ENCODE measurements at places on chromosomes 12 and 14.
A peak's percentile ranks its signal among the peaks of the same experiment; 100 is the strongest.

DNA sequence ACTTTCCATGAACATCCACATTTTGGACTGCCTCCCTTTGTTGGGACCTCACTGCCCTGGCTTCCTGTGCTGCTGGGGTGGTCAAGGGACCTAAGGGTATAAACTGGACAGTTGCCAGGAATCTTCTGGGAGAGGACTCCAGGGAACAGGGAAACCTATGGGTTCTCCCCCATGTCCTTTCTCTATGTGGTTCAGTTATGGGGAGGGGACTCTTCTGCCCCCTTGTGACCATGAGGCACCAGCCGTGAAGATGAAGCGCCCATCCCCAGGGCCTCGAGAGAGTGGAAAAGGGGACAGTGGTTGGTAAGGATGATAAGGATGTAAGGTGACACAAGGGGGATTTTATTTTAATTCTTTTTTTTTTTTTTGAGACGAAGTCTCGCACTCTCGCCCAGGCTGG lies 177.0 kb upstream of the TMEM132C start:
- no peak for DNase-seq

DNA sequence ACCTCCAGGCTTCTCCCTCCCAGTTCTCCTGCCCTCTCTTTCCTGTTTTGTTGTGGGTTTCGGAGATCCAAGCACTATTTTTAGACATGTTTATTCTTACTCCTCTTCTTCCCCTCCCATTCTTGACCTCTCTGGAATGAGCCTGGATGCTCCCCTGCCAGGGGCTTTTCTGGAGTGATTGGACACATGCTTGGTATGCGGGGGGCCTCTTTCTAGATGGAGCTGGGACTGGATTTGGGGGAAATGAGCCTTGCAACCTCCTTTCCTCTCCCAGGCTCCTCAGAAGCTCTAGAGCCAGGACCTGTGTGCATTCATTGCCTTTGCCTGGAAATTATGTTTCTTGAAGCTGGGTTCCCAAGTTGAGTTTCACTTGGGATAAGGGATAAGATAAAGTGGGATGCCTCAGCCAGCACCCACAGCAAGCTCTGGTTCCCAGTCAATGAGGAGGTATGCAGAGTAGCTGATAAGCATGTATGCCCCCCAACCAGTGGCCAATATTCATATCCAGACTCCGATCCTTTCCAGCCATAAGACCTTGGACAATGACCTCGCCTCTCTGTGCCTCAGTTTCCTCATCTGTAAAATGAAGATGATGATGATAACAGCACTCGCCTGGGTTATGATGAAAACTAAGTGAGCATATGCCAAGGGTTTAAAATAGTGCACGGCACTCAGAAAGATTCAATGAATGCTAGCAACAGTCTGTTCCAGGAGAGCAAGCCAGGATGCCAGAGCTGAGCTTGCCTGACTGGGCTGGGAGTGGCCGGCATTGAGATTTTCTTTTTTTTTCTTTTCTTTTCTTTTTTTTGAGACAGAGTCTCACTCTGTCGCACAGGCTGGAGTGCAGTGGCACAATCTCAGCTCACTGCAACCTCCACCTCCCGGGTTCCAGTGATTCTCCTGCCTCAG lies 97.8 kb downstream of the SCARB1 start:
- no peak for DNase-seq

DNA sequence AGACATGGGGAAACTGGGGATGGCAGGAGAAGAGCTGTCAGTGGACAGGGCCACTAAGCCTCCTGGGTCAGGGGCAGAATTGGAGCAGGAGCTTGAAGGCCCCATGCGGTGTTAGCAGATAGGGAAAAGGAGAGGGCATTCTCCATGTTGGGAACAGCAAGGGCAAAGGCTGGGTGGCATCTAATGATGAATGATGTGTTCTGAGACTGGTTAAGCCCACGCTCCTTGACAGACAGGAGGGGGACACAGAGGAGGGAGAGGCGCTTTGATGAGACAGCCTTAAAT lies 63.0 kb downstream of the CLMN start:
- DNase-seq, result no peak

GRCh38 chr14:95231966-95232633 lies 74.8 kb upstream of the DICER1 start:
- no peak for DNase-seq

DNA sequence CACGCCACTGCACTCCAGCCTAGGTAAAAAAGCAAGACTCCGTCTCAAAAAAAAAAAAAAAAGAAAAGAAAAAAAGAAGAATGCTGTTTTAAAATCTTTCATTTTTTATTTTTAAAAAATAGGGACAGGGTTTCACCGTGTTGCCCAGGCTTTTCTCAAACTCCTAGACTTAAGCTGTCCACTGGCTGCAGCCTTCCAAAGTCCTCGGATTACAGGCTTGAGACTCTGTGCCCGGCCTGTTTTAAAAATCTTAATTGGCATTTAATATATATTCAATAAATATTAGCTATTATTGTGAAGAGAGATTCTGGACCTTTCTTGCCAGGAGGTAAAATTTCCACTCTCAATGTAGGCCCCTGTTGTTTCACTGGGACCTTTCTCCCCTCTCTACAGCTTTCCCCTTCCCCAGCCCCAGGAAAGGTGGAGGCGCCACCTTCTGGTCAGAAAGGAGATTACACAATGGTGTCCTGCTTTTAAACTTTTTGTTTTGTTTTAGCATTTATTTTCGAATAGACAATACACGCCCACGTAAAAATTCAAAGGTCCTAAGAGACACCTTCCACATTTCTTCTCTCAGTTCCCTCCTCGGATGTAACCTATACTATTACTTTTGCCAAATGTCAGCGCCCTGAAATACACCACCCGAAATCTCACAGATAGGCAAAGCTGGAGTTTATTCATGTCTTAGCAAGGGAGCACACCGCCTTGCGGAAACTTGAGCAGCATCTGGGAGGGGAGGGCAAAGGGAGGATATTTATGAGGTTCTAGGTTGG lies 23.8 kb upstream of the PHC1 start:
- DNase-seq, result peak; percentile 68

- no peak for DNase-seq
Observed at GRCh38 chr12:24945845-24946244, 3.1 kb downstream of the BCAT1 start.

DNA sequence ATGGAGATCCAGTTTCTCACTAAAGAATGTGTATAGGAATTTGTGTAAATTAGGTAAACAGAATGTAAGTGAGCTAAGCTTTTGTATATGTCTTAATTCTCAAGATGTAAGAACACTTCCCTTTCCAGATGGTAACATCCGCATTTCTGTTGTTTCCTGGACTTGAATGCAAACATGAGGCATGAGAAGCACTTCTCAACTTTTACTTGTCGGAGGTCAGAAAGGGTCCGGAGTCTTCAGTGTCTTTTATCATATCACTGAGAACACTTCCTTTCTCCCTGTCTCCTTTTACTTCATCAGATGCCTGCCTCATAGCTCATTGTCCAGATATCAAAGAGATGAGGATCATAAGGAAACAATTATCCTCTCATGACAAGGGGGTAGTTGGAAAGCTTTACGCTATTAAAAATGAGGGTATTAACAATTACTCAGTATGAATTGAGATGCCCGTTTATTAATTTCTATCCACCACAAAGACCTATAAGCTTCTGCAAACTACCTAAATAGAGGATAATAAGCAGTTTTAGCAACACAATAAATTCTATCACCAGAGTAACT lies 214.1 kb upstream of the FLRT2 start:
- no peak for DNase-seq

GRCh38 chr12:110585231-110585799 lies 2.2 kb upstream of the PPTC7 start:
- no peak for DNase-seq

- peak; percentile 35 for DNase-seq
Observed at GRCh38 chr12:4807116-4807783, 87.0 kb downstream of the GALNT8 start.

DNA sequence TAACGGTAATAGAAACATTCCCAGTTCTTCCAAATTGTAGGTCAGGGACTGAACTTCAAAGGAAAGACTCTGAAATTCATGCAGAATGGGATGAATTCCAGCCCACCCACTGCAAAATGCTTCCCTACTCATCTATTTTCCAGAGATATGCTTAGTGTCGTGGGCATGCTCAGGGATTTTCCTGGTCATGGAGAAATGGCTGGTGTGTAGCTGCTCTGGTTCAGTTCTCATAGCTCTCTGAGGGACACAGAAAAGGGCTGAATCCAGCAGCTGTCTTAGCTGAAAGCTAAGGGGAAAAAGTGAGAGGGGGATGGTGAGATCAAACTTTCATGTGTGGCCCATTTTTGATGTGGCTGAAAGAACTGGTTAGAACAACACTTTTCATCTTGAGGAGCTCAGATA lies 72.9 kb upstream of the KRAS start:
- no peak for DNase-seq

DNA sequence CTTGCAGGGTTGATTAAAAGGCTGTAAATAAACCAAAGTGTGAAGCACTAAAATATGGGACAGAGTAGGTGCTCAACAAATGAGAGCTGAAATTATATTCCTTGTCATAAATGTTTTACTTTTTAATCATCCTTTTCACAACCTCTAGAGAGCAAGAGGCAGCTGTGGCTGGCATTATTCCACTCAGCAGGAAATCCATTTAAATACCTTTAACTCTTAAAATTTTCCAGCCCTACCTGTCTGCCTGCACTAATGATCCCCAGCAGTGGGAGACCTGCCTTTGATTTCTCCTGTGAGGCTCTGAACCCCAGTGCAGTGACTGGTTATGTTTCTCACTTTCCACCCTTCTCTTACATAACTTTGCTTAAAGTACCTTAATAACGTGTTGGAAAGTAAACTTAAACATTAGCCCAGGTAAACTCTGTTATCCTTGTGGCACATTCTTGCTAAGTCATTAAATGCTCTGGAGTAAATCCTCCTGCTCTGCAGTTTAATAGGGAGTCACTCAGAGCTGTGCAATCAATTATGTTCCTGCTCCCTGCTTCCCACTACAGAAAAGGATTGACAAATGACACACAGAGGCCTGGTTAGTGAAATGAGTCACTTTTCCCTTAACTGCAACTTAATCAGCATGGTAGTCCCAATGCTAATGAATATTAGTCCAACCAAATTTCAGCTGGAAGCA lies 755.7 kb upstream of the USP15 start:
- no peak for DNase-seq

DNA sequence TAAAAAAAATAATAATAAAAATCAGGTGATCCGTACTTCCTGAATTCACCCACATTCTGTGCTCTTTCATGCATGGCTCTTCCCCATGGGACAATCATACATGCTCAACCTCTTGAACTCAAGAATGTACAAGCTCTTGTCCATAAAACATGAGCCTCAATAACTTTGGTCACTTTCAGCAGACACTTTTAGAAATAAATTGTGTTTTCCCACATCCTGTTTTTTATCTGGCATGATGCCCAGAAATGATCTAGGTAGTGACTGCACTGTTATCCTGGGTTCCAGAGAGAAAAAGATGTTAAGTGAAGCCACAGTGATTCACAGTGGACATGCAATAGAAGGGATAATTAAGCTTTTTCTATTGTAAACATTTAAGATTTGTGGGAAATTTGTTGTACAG lies 537.6 kb upstream of the TMEM132C start:
- DNase-seq, result no peak

- no peak for DNase-seq
Observed at GRCh38 chr12:80162177-80162576, 62.8 kb downstream of the OTOGL start.

GRCh38 chr12:111455448-111456320 lies 50.0 kb downstream of the SH2B3 start:
- DNase-seq, result no peak

GRCh38 chr14:67663633-67664032 lies 10.8 kb downstream of the VTI1B start:
- no peak for DNase-seq

DNA sequence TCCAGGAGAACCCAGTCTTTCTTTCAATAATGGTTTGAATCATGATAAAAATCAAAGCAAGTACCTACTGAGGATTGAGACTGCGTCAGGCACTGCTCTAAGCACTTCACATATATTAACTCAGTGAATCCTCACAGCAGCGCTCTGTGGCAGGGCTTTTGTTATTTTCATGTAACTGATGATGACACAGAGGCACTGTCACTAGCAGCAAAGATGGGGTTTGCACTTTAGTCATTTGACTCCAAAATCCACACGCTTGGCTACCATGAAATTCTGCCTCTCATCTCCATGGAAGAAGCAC lies 98.8 kb upstream of the GSC start:
- DNase-seq, result no peak

GRCh38 chr12:122523280-122523679 lies 3.5 kb downstream of the RSRC2 start:
- DNase-seq, result no peak

GRCh38 chr14:33127531-33127930 lies 188.9 kb downstream of the NPAS3 start:
- DNase-seq, result no peak

GRCh38 chr12:82655751-82656150 lies 31.0 kb upstream of the TMTC2 start:
- no peak for DNase-seq

GRCh38 chr12:2057041-2057794 lies 4.4 kb downstream of the CACNA1C start:
- DNase-seq, result peak; percentile 55

DNA sequence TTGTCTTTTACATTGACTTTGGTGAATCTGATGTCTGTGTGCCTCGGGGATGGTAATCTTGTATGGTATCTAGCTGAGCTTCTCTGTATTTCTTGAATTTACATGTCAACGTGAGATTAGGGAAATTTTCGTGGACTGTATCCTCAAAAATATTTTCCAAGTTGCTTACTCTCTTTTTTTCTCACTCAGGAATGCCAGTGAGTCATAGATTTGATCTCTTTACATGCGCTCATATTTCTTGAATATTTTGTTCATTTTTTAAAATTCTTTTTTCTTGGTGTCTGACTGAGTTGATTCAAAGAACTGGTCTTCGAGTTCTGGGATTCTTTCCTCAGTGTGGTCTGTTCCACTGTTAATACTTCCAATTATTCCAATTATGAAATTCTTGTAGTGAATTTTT lies 207.7 kb downstream of the RAD51B start:
- DNase-seq, result no peak

DNA sequence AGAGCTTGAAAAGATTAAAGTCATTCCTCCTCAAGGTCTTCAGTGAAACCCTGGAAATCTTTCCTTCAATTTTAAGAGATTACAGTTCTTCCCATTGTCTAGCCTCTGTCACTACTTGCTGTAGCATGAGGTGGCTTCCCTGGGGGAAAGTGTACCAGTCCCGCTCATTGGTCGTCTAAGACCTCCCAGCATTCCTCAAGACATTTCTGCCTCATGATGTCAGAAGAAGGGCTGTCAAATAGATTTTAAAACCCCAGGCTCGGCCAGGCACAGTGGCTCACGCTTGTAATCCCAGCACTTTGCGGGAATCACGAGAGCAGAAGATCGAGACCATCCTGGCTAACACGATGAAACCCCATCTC lies 46.7 kb downstream of the SMUG1 start:
- DNase-seq, result no peak
